ENCODE measurements at places on chromosomes 16 and 17.

GRCh38 chr17:27622986-27623385 is 8.0 kb upstream of the LGALS9 start:
- no peak for DNase-seq

GRCh38 chr16:85227946-85228862 is 115.9 kb upstream of the CIBAR2 start:
- no peak for DNase-seq

DNA sequence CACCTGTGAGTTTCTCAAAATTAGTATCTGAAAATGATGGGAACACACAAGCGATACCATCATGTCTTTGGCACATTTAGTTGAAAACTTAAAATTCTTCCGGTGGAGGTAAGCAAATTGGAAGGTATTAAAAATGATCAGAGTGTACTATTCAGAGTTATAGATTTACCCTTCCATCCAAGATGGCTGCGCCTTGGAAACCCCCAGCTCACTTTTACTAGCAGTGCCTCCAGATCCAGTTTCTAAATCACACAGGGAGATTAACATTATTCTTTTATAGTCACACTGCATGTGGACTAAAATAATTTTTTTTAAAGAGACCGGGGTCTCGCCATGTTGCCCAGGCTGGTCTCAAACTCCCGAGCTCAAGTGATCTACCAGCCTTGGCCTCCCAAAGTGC is 15.0 kb downstream of the PITPNC1 start:
- DNase-seq = no peak

DNA sequence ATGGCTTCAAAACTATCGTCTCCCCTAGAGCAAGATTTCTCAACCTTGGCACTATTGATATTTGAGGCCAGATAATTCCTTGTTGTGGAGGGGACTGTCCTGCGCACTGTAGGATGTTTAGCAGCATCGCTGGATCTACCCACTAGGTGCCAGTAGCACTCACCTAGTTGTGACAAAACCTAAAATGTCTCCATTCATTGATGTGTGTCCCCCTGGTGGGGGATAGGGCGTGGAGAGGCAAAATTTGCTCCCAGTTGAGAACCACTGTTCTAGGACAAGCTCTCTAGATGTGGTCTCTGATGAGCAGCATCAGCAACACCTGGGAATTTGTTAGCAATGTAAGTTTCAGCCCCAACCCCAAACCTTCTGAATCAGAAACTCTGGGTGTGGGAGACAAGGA is 259.0 kb downstream of the XYLT1 start:
- peak; percentile 7 for DNase-seq

GRCh38 chr16:68406458-68407152 is 41.7 kb downstream of the SMPD3 start:
- DNase-seq = no peak

- DNase-seq = no peak
Measured at GRCh38 chr16:28537076-28537475, 1.7 kb downstream of the NUPR1 start.

- no peak for DNase-seq
Measured at GRCh38 chr17:27741971-27742575, 58.3 kb downstream of the NOS2 start.

DNA sequence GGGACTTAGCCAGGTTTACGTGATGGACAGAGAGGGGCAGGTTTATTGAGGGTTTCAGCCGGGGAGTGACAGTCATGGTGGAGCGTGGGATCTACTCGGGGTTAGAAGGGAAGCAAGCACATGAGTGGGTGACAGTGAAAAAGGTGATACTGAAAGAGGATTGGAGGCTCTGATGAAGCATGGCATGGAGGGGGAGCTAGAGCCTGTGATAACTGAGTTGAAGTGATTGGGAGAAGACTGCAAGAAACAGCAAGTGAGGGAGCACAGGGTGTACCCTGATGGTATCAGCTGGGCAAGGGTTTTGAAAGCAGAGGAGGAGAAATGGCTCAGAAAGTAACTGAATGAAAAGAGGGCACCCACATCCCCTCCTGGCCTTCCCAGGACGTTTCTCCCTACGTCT is 6.7 kb upstream of the KSR1 start:
- no peak for DNase-seq

GRCh38 chr17:56592487-56593085 is 913 bp upstream of the NOG start:
- peak; percentile 60 for DNase-seq

DNA sequence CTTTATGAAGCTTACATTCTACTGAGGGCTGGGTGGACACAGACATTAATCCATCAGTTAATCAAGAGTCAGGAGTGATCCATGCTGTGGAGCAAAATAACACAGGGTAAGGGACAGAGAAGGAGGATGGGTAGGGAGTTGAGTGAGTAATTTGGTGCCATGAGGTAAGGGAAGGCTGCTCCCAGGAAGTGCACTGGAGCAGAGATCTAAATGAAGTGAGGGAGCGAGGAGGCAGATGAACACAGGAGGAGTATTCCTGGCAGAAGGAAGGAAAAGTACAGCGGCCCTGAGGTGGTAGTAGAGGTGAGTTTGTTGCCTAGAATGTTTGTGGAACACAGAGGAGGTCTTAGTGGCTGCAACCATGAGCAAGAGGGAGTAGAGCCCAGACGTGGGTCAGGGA is 34.8 kb downstream of the ASIC2 start:
- no peak for DNase-seq

DNA sequence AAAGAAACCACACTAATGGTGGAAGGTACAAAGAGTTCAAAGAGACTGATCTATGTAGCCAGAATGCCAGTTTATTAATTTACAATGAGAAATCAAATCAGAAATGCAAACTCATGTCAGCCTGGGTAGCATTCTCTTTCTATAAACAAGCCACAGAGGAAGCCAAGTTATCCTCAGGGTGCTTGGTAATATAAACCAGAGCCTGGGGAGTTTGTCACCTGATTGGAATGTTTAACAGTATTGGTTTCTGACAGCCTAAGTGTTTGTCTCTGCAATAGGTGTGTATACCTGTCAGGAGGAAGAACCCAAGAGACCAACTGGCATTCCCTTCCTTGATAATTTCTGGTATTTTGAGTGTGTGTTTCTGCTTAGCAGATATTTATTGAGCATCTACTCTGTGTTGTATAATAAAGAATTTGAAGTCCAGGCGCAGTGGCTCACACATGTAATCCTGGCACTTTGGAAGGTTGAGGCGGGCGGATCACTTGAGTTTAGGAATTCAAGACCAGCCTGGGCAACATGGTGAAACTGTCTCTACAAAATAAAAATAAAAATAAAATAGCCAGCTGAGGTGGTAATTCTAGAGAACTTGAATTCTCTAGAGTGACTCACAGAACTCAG is 3.1 kb upstream of the C17orf58 start:
- no peak for DNase-seq

DNA sequence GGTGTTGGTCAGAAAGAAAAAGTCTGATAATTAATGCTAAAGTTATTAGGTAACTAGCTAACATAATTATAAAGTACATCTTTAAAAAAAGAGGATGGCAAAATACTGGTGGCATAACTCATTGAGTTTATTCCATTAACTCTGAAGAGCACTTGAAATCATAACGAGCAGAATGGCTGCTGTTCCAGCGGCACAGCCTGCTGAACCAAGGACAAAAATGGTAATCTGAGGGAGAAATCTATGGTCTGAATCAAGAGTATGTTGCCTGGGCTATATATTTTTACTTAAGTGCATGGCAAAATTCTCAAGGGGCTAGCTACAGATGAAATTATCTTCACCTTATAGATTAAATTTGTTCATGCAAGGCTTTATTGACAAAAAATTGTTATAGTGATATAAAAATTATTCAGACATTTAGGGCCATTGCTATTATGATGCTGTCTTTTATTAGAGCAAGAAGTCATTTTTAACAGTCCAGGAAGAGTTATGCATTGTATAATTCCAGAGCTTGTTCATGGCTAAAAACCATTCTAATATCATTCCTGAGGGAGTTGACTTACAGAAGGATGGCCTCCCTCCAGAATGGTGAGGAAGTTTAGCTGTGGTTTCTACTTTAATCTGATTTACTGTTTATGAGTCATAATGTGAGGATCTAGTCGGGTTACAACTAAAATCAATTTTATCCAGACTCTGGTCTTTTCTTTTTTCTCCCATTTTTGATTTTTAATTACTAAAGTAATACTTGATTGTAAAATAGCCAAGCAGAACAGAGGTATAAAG is 41.4 kb upstream of the ANKFN1 start:
- no peak for DNase-seq

- DNase-seq = no peak
Measured at GRCh38 chr17:78133971-78134898, 3.7 kb downstream of the TMC8 start.

GRCh38 chr17:77446940-77447634 is 306.3 kb downstream of the SEC14L1 start:
- DNase-seq = no peak

DNA sequence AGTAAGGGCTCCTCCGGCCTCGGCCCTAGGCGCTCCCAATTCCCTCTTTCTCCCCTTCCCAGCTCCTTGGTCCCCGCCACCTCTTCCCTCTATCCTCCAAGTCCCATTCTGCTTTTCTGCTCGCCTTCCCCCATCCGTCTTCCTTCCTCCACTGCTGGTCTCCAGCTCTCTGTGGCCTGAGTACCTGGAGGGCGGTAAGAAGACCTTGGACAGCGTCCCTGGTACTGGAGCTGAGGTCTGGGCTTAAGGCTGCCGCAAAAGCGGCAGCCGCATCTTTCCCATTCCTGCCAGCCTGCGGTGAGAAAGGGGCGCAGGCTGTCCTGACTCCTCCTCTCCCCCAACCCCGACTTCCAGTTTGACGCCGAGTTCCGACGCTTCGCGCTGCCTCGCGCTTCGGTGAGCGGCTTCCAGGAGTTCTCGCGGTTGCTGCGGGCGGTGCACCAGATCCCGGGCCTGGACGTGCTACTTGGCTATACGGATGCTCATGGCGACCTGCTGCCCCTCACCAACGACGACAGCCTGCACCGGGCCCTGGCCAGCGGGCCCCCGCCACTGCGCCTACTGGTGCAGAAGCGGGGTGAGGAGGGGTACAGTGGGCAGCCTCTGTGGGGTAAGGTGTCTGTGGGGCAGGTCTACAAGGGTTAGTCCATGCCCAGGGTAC is 471 bp downstream of the PARD6A start:
- DNase-seq = no peak

- DNase-seq = no peak
Measured at GRCh38 chr17:45150911-45151809, 2.9 kb downstream of the HEXIM1 start.

DNA sequence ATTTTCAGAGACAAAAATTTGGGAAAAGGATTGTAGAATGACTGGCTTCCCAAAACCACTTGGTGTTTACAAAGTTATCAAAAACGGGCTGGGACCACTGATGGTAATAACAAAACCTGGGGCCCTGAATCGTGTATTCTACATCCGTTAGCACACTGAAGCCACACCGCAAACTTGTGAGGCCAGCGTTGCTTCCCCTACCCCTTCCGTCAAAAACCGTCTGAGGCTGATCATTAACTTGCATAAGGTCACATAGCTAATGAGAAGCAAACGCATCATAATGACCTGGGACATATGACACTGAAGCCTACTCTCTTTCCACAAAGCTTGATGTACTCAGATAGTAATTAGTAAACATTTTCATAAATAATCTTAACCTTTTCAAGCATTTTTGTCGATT is 704.3 kb downstream of the MAF start:
- no peak for DNase-seq

DNA sequence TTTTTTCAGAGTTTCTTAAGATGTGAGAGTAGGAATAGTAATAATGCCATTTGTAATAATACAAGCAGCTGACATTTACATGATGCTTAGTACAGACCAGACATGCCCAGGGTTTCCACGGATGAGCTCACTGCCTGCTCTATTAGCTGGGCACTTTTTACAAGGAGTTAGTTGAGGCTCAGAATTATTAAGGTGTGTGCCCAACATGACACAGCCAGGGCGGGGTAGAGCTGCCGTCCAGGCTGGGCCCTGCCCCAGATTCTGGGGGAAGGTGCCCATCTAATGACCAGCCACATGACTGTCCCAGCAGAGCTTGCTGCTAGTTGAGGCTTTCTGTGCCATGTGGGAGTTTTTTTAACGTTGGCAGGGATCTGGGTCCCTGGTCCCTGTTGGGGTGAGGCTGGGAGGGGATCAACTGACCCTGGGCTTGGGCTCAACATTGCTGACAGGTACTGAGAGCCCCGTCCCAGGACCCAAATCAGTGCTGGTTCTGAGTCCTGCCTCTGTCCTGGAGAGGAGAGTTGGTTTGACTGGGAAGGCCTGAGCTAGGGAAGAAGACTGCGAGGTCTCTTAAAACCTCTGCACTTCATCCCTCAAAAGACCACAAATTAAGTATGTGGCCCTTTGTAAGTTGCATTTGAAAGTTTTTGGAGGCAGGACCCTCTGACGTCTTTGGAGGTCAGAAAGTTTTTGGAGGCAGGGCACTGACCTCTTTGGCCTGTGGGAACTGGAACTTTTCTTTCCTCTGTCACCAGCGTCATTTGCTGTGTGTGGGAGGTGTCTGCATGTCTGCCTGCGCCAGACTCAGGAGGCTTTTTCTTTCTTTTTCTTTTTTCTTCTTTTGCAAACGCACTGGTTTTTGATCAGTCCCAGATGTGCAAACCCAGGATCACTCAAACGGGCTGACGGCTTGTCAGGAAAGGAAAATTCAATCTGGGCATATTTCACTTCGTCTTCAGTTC is 2.2 kb downstream of the CRISPLD2 start:
- no peak for DNase-seq

DNA sequence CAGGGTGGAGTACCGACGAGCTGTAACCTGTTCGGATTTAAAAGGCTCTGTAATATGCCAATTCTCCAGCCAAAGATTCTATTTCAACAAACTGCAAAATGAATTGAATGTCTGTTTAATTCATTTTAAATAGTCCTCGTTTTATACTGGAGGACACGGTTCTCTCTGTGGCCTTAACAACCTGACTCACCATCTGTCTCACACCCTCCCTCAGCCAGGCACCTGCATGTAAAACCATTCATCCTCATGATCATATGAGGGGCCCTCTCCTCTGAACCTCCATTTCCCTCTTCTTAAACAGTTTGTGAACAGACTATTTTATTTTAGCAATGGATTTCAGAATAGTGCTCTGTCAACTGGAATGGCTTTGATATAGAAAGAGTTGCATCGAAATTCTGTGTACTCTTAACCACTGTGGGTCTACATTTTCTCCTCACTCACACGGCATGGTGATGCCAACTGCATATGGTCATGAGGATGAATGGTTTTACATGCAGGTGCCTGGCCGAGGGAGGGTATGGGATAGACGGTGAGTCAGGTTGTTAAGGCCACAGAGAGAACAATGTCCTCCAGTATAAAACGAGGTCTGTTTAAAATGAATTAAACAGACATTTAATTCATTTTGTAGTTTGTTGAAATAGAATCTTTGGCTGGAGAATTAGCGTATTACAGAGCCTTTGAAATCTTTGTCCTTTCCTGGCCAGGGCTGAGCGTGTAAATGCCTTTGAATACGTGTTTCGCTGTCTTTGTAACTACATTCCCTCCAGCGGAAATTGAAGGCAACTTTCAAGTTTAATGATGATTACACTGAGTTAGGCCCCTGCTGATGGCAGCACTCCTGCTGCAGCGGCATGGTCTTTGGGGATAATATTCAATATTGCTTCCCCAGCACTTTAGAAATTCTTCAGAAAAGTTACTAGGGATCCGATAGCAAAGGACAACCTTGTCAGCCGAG is 329.6 kb downstream of the SNX29 start:
- no peak for DNase-seq

- DNase-seq = no peak
Measured at GRCh38 chr17:68734931-68735330, 133.8 kb upstream of the FAM20A start.

Measured in activated naive CD8-positive, alpha-beta T cell treated with anti-CD3 and anti-CD28 coated beads, Interleukin-2, amount 50 U/mL, for 16 hours (primary cell).